MG63 (cell line): ENCODE measurements at places on chromosomes 7 and 10.

DNA sequence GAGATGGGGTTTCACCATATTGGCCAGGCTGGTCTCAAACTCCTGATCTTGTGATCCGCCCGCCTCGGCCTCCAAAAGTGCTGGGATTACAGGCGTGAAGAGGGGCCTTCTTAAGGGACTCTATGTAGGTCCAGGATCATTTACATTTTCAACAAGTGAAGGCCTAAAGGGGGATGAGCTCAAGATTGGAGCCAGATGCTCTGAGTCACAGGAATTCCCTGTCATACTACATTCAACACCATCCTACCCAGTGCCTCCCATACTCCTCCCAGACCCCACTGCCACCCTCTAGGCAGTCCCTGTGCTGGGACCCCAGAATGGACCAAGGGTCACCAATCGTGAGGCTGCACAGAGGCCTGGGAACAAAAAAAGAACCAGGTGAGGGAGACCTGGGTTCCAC is 29.9 kb downstream of the CYTH3 start:
- DNase-seq: no peak

- DNase-seq: no peak
These were observed 119.4 kb upstream of the STK17A start for GRCh38 chr7:43463401-43463980.

DNA sequence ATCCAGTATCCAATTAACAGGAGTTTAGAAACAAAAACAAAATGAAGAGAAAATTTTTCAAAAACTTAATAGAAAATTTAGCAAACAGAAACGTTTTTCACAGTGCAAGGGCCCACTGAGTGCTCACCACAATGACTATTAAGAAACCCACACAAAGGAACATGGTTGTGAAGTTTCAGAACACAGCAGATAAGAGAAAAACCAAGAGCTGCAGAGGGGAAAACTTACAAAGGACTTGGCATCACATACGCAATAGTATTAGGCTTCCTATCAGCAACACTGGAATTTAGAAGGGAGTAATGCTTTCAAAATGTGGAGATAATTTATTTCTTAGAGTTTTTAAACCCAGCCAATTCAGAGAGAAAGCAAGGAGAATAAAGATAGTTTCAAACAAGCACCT is 1.7 kb upstream of the C7orf25 start:
- no peak for DNase-seq

- no peak for DNase-seq
These were observed 126.9 kb downstream of the VIPR2 start for GRCh38 chr7:159017741-159018140.

DNA sequence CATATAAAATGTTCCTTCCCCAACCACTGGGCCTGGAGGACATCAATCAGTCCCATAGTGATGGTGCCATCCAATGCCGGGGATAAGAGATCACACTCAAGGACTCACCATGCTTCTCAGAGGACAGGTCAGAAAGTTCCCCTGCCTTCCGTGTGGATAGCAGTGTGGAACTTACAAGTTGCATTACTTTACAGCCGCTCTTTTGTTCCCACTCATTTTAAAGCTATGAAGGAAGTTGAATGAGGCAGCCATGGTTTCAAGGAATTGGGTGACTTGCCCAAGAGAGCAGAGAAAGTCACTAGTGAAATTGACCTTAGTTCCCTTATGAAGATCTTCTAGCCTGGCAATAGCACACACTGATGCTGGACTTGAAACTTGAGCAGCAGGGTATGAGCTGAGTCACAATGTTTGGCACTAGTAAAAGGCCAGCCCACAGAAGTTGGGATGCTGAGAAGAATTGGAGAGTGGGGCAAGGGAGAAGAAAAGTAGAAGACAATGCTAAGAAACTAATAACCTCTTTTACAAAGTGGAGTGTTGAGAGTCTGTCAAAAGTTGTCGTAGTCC is 78.7 kb downstream of the CXCL12 start:
- peak; percentile 72 for DNase-seq

DNA sequence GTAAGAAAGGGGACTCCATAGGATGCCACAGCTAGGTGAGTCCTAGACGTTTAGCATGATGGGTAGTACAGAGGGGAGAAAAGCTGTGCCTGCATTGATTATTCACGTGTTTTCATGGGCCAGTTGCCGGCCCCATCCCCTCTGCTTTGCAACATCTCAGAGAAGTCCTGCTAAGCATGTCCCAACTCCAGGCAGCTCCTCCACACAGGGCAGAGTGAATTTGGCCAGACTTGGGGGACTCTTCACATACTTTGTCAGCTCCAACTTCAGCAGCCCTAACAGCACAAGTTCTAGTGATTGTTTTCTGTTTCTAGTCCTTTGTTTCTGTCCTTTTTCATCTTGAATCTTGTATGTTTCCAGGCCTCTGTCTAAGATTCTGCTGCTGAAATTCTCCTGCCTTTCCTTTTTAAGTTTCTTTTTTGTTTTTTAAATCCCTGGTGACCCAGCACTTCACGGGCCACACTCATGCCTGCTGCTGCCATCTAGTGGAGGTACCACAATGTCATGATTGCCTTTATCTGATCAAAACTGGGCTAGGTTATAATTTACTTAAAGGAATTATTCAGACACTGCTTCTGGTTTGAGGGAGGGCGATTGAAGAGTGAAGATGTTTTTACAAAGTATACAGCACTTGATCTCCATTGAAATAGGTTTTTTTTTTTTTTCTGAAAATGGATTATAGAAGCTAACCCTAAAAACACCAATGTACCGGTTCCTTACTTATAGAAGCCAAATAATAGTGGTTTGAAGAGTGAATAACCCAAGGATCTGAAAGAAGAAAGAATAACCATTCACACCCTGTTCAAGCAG is 276.9 kb downstream of the CSTF2T start:
- DNase-seq: peak; percentile 9

- DNase-seq: no peak
These were observed 292.0 kb downstream of the CCDC3 start for GRCh38 chr10:12709521-12709963.

GRCh38 chr10:5435328-5435727 is 23.0 kb downstream of the NET1 start:
- DNase-seq: no peak

DNA sequence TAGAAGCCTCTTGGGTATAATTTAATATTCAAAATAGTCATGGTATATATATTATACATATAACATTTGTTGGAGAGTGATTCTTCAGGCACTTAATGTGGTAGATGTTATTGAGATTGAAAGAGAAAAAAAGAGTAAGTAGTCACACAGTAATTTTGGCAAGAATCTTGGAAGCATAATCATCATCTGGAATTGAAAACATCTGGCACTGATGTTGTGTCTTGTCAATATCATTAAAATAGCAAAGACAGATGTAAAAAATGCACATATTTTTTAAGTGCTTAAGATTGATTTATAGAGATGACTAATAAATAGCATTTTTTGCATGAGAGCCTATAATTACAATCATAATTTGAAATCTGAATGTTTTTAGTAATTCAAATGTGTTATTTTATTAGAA is 9.5 kb downstream of the SEMA3D start:
- no peak for DNase-seq

DNA sequence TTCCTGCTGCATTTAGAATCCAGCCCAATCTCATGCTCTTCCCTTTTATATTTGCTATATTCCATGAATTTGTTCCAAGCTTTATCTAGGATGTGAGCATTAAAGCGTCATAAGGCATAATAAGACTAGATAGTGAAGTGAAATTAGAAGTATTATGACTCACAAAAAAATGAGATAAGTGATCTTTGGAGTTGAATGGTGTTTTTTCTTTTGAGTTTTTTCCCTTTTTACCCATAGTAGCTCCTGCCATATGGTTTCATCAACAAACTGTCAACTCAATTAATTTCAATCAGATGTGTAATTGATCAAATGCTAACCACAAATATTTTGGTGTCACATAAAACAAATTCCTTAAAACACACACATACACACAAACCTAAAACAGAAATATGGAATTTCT is 17.0 kb downstream of the KLHDC10 start:
- DNase-seq: no peak

- no peak for DNase-seq
These were observed 10.2 kb upstream of the CADPS2 start for GRCh38 chr7:122896509-122896908.

DNA sequence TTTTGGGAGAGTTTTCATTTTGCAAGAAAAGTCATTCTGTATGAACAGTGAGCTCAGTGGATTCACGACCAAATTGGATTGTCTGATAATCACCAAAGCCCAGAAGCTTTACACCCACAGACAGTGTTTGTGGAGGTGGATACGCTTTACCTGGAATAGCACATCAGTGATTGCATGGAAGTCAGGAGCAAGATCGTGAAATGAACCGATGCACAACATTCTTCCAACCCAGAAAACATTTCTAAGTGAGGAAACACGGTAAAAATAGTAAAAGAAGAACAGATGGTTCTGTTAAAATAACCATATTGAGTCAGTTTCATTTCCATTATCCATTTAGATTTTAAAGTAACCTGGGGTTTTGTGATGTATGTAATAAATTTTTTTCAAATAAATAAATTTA is 478.2 kb upstream of the PFKP start:
- DNase-seq: no peak

- DNase-seq: no peak
These were observed 753.7 kb downstream of the SUGCT start for GRCh38 chr7:40888499-40888898.

DNA sequence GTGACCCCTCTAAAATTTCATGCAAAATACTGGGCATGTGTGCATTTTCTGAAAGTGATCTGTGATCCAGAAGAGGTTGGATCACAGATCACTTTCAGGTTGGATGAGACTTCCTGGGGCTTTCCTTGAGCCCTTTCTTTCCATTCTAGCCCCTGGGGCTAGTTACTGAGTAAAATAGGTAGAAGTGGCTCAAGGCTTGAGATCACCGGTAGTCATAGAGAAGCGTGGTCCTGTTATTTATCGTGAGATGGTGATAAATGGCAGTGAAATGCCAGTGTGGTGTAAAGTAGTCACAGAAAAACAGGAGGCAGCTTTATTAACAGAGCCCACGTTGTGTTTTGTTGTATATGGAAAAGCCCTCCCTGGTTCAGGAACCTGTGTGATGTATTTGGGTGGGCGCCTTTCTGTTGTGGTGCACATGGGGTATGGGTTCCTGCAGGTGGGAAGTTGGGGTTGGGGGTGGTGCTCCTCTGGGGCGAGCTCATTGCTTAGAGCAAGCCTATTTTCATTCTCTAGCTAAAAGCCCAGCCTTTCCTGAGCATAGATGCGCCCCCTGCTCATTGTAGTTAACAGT is 34.0 kb upstream of the SH2D4B start:
- no peak for DNase-seq

- DNase-seq: no peak
These were observed 96.3 kb downstream of the PRKAG2 start for GRCh38 chr7:151780631-151781030.

- DNase-seq: no peak
These were observed 552.2 kb downstream of the MDFIC start for GRCh38 chr7:115474137-115474536.

DNA sequence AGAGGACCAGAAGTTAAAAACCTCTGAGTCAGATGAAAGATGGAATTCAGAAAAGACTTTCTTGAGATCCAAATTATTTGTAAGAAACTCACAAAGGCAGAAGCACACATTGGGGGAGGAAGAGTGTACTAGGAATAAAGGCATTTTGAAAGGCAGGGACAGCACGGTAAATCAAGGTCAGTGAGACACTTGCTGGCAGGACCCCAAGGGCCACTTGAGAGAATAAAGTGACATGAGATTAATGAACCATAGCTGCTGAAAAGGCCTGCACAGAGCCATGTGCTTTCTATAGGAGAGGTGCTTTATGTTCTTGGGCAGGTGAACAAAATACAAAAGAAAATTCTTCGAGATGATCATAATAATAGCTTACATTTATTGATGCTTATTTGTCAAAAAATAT is 929.9 kb upstream of the MBL2 start:
- DNase-seq: no peak

- no peak for DNase-seq
These were observed 70.6 kb upstream of the PLXDC2 start for GRCh38 chr10:19745672-19746071.

DNA sequence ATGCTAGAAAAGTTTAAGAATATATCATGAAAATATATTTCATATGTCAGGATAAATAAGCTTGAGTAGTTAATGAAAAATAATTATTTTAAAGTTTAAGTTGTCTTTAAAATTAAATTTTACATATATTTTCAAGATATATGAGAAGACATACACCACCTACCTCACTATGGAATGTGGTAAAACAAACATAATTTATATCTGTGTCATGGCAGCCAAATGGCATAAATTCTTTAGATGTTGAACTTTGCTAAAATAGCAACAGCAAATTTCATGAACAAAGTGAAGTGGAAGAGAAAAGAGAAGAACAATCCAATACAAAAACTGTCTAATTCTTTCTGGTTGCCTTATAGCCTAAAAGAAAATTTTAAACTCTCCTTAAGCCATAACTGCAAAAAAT is 39.6 kb upstream of the SLC16A12 start:
- DNase-seq: no peak

GRCh38 chr7:44309271-44310091 is 15.9 kb downstream of the CAMK2B start:
- DNase-seq: no peak

DNA sequence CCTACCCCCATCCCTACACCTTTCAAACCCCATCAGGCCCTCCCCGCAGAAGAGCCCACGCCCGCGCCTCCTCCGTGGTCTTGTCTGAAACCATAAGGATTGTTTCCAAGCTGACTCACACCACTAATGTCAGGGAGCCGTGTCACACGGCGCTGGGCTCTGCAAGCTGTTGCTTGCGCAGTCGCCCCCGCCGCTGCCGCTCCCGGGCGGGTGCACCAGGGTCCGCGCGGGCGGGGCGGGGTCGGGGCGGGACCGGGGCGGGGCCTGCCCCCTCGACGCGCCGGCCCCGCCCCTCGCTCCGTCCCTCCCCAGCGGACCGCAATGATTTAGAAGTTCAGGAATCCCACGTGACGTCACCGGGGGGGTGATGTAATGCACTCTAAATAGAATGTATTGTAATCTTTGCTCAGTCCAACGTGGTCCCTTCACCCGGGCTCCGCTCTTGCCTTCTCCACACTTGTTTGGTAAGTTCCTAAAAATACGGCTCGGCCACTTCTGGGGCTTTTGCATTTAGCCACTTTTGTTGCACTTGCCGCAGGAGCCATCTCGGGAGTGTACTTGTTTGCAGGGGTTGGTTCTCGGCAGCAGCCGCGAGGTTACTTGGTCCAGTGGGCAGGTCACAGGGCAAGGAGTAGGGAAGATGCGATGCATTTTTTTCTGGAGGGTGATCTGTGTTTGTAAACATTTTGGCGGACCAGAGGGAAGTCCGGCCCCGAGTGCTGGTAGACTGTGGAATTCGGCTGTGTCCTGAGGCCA is 3.2 kb upstream of the CREB5 start:
- DNase-seq: peak; percentile 92
